Globus pallidus (tissue), 1 donor: ENCODE measurements at places on chromosomes 16 and 17.

DNA sequence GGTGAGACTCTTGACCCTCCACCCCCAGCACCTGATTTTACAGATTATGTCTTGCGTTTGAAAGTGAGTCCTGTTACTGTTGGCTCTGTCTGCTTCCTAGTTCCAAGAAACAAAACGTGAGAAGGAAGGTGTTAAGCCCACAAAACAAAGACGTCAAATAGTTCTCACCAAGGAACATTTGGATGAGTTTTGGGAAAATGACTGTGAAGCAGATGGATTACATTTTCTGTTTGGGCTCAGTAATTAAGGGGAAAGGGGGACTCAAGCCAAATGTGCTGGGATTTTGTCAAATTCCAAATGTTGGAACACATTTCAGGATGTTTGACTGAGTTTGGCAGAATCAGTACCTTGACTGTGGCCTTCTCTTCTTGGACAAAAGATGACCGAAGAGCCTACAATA is 71.2 kb downstream of the PCTP start:
- no peak for DNase-seq

DNA sequence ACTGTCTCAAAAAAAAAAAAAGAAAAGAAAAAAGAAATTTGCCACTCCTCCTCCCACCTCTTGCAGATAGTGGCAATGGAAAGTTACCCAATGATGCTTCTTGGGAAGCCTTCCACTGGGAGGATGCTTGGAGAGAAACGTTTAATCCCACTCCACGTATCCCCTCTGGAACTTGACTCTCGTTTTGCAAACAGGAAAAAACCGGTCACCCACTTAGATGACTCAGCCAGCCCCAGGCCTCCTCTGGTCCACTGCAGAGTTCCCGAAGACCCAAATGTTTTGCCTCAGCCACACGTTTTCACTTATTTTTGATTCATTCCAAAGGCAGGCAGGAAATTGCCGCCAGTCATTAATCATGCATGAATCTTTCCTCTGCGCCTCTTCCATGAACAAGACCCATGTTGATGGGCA is 9.3 kb upstream of the TNFRSF17 start:
- no peak for DNase-seq

DNA sequence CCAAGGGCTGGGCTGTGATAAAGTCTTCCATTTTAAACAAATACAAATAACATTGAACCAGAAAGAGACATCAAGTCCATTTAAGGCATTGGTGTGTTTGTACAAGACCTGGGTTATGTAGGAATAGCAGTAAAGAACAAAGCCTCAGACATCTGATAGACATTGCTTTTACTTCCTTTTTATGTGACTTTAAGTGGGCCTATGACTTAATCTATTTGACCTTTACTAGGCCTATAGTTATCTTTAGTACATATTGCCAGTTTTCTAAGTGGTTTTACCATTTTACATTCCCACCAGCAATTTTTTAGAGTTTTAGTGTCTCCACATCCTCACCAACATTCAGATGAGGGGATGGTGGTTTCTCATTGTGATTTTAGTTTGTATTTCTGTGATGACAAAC is 298.8 kb downstream of the ZFHX3 start:
- DNase-seq, result no peak

DNA sequence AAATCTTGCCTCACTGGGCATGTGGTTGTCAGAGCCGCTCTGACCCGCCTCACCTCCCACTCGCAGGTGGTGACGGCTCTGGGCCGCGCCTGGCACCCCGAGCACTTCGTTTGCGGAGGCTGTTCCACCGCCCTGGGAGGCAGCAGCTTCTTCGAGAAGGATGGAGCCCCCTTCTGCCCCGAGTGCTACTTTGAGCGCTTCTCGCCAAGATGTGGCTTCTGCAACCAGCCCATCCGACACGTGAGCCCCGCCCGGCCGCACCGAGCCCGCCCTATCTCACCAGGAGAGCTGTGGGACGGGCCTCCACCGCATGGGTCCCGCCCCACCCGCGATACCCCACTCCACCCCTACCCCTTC is 4.0 kb downstream of the TGFB1I1 start:
- no peak for DNase-seq

GRCh38 chr17:2025220-2025621 is at the start of gene RTN4RL1:
Gene RTN4RL1, minus strand, starts transcription at chr17:2025334. Its CDS starts 469 bp downstream, at chr17:2024865.
- DNase-seq, result no peak

GRCh38 chr16:66390346-66391108 is 24.0 kb downstream of the CDH5 start:
- no peak for DNase-seq

- DNase-seq, result no peak
Observed at GRCh38 chr16:23673971-23674614, 4.6 kb upstream of the PLK1 start.

GRCh38 chr16:85443116-85443515 is 170.0 kb upstream of the GSE1 start:
- no peak for DNase-seq

GRCh38 chr17:68821860-68822696 is 133.1 kb downstream of the ABCA8 start:
- no peak for DNase-seq
